ENCODE measurements at places on chromosomes 7 and 10.

- DNase-seq = no peak
Measured at GRCh38 chr7:116871061-116871700, 8.8 kb downstream of the CAPZA2 start.

- no peak for DNase-seq
Measured at GRCh38 chr7:100080907-100081534, 502 bp downstream of the ZNF3 start.

- DNase-seq = no peak
Measured at GRCh38 chr10:71538608-71539260, 142.0 kb downstream of the CDH23 start.

GRCh38 chr10:94645285-94645684 is 38.2 kb upstream of the CYP2C18 start:
- no peak for DNase-seq

DNA sequence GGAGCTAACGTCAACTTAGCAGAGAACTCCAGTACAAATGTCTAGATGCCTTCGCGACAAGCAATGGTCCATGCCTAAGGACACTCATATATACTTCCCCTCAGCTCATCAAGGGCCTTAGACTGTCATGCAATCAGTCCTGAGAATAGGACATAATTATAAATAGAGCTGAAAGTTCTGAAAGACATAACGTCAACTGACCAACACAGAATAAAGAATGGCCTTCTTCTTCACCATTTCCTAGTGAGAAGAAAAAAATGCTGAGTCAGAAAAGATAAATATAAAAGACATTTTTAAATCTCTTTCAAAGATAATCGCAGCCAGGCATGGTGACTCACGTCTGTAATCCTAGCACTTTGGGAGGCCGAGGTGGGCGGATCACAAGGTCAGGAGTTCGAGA is 83.2 kb downstream of the ARMH3 start:
- no peak for DNase-seq

- DNase-seq = no peak
Measured at GRCh38 chr10:131560166-131560565, 248.6 kb upstream of the TCERG1L start.

DNA sequence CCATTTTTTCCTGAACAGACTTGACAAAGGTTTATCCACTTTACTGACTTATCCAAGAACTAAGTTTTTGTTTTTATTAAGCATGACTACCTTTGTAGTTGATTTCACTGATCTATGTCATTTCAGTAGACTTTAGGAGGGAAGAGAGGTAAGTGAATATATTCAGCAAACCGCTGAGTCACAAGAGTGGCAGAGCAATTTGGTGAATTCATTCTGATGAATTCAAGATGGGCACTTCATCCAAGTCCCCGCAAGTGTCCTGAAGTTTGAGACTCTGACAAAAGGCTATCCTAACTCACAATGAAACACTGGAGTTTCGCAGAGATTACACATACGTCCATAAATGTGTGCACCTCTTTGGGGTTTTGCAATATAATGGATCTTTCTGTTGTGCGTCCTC is 102.3 kb upstream of the RHEB start:
- DNase-seq = no peak

DNA sequence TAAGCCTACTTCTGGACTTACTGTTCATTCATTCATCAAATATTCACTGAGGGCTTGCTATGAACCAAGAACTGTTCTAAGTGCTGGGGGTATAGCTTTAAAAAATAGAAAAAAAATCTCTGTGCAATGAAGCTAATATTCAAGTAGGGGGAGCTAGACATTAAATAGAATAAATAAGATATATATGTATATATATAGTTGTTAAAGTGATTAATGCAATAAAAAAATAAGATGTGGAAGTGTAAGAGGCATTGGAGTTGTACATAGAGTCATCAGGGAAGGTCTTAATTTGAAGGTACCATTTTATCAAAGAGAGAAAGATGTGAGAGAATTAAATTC is 181.2 kb upstream of the AGR3 start:
- DNase-seq = no peak

- no peak for DNase-seq
Measured at GRCh38 chr10:86413046-86413728, 46.6 kb upstream of the GRID1 start.

DNA sequence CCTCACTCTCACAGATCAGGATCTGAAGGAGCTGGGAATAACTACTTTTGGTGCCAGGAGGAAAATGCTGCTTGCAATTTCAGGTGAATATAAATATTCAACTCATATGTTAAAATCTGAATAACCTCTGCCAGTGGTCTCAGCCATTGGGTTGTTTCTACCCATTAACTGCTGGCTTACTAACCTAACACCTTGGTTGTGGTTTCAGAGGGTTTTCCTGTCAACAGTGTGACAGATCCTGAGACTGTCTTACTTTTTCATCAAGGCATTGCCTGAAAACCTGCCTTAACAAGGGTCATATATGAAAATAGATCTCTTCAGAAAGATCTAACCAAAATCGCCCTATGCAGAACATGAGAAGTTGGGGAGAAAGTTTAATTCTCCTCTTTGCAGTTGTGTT is 307.7 kb downstream of the BICC1 start:
- no peak for DNase-seq

DNA sequence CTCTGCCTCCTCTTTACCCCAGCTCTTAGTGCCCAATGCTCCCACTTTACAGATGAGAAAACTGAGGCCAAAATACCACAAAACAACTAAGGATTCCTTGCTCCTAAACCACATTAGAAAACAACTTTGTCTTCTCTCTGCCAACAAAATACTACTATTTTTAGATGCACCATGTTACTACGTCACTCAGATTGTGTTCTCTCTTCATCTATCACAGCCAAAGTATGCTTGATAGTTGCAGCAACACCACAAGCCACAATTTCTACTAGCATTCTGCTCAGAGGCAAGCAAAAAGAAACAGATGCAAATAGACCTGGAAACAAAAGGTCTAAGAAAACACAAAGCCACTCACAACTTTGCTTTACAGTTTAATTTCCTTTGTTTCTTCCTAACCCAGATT is 3.3 kb upstream of the PDE1C start:
- no peak for DNase-seq

DNA sequence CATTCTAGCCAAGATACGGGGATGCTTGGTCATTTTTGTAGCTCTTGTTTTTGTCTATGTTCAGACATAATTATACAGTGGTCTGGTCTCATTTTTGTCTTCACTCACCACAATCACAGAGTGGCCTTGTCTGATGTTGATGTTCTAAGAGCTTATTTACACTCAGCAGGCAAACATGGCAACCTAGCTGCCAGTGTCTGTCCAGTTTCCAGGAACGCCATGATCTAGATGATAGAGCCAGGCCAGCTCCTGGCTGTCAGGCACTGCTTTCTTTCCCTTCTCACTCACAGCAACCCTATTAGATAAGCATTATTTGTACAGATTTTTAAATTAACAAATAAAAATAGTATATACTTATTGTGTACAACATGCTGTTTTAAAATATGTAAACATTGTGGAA is 98.6 kb upstream of the PHF14 start:
- no peak for DNase-seq

DNA sequence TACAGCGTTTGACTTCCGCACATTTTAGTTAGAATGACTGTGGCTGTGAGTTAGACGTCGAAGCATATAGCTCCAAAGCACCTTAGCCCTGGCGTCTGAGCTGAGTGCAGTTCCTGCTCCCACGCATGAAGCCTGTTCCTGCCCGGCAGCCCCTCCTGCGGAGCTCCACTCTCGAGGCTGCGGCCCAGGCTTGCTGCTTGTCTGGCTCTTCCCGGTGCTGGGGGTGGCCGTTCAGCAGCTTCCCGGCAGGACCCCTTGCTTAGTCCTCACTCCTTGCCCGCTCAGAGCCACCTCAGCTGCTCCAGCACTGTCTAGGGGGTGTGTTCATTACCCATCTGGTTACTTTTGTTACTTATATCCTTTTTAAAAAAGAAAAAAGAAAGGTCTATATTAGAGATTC is 88.1 kb upstream of the DNAJB6 start:
- DNase-seq = no peak

- DNase-seq = no peak
Measured at GRCh38 chr7:93055543-93056107, 62.2 kb downstream of the SAMD9 start.

- no peak for DNase-seq
Measured at GRCh38 chr7:108097703-108098102, 32.5 kb downstream of the LAMB4 start.

- DNase-seq = peak; percentile 12
Measured at GRCh38 chr7:157250605-157251228, 86.1 kb upstream of the DNAJB6 start.

GRCh38 chr7:44072364-44073231 is 7.2 kb upstream of the PGAM2 start:
- DNase-seq = no peak

GRCh38 chr7:49771427-49772176 is 1.8 kb upstream of the VWC2 start:
- DNase-seq = no peak

DNA sequence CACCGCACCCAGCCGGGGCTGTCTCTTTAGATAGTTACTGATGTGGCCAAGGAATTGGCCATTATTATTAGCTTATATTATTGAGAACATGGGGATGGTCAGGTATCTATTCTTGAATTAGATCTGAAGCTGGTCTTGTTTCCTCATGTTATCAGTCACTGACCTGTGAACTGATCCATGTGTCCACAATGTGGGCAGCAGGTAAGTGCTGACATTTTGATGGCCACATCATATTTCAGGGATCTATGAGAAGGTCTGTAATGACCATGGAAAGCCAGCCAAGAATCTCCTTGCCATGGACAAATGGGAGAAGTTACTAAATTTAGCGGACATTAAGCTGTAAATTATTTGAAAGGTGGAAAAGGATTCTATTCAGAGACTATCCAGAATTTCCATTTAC is 61.4 kb downstream of the GBF1 start:
- no peak for DNase-seq

GRCh38 chr7:30474485-30474884 is 4.1 kb downstream of the NOD1 start:
- no peak for DNase-seq

- no peak for DNase-seq
Measured at GRCh38 chr10:87668324-87669074, 8.8 kb downstream of the PAPSS2 start.

All from activated naive CD8-positive, alpha-beta T cell treated with anti-CD3 and anti-CD28 coated beads, Interleukin-2, amount 50 U/mL, for 16 hours (primary cell).